ENCODE measurements at places on chromosomes 5 and 9.

- no peaks in the 10 kb centered on the region for H3K36me3 ChIP-seq
- no peak overlapping the region for H3K27ac ChIP-seq
- H3K4me3 ChIP-seq = no peak overlapping the region
- no peak for DNase-seq
- no peaks in the 10 kb centered on the region for H3K4me1 ChIP-seq
Measured at GRCh38 chr9:106528158-106528557, 334.8 kb upstream of the ZNF462 start.

DNA sequence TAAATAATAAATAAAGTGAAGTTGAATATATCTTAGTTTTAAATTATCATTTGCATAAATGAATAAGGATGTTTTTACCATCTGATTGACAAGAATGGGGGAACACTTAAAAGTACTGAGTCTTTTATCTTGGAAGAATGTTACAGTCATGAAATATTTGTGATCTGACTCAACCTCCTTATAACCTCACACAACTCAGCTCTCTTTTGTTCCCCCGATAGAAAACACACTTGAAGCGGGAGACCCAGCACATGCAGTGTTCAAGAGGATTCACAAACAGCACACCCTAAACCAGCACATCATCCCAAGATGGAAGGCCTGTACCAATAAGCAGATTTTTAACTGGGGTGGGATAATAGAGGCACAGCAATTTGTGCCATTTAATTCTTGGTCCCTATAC, 15.5 kb downstream of the BAAT start:
- no peaks in the 10 kb centered on the region for H3K36me3 ChIP-seq
- H3K4me1 ChIP-seq = no peaks in the 10 kb centered on the region

- no peak overlapping the region for H3K27ac ChIP-seq
- no peak overlapping the region for H3K4me3 ChIP-seq
- no peaks in the 10 kb centered on the region for H3K36me3 ChIP-seq
- DNase-seq = no peak
- H3K27me3 ChIP-seq = no peaks in the 10 kb centered on the region
Measured at GRCh38 chr5:9615331-9615730, 14.8 kb downstream of the TAS2R1 start.

DNA sequence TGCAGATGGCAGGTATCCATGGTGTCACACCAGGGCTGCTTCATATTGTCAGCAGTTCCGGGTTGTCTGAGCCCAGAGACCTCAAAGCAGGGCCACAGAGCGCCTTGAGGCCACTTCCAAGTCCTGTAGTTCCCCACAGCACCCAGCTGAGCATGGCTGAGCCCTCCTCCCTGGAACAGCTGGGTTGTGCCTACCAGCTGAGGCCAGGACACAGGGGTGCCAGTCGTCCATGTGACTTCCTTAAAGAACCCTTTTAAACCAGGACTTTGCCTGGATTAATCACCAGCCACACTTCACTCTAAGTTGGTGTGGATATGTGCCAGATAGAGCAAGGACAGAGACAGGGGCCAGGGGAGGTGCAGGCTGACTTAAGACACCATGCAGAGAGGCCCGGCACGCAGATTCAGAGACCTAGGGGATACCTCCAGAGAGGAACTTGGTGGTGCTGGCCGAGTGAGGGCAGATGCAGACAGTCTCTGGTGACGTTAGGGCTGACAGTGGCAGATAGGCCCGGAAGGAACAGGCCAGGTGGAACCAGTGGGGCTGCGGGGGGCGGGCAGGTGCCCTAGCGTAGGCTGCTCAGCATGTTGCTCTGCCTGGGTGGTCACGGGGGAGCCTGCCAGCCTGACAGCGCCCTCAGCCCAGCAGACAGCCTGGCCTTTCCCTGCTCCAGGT, 142.7 kb downstream of the CACNA1B start:
- H3K4me1 ChIP-seq = peaks cover 7% of the 10 kb centered on the region
- peaks cover 11% of the 10 kb centered on the region for H3K27me3 ChIP-seq
- H3K4me3 ChIP-seq = no peak overlapping the region
- no peaks in the 10 kb centered on the region for H3K36me3 ChIP-seq
- DNase-seq = peak; percentile 55

DNA sequence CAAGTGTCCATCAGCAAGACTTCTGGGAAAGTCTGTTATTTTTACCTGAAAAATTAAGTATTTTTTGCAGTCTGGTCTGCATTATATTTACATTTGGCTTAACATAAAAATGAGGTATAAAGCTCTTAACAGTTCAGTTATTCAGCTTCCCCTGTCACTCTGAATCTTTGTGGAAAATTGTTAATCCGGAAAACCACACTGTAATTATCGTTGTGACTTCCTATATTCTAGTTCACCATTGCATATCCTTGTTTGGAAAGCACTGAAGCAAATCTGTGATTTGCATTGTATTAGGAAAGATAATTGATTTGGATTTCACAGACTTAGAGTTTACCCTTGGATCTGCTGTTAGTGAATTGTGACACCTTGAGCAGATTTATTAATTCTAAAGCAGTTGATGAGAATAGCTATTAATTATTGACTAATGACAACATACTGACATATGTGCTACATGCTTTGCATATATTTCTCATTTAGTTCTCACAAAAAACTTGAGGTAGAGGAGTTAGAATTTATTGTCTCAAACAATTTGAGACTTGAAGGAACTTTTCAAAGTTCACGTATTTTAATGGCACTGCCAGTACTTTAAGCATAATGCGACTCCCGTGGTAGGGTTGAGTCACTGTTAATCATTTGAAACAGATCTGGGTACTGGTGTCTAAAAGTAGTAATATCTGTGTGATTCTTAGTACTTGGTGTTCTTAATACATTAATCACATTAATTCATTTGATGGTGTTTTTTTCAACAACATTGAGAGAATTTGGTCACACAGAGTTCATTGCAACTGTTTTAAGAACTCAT, 71.8 kb upstream of the LRRC70 start:
- no peak overlapping the region for H3K27ac ChIP-seq
- no peaks in the 10 kb centered on the region for H3K27me3 ChIP-seq
- H3K4me3 ChIP-seq = no peak overlapping the region
- H3K36me3 ChIP-seq = no peaks in the 10 kb centered on the region
- DNase-seq = no peak

GRCh38 chr5:1050423-1051365, 42.1 kb downstream of the NKD2 start:
- H3K27me3 ChIP-seq = no peaks in the 10 kb centered on the region
- H3K27ac ChIP-seq = no peak overlapping the region
- no peak overlapping the region for H3K4me3 ChIP-seq
- H3K4me1 ChIP-seq = peaks cover 15% of the 10 kb centered on the region
- peaks cover 21% of the 10 kb centered on the region for H3K36me3 ChIP-seq

- DNase-seq = no peak
- no peak overlapping the region for H3K27ac ChIP-seq
- H3K4me3 ChIP-seq = no peak overlapping the region
- no peaks in the 10 kb centered on the region for H3K4me1 ChIP-seq
Measured at GRCh38 chr9:94480205-94480604, 74.7 kb upstream of the PCAT7 start.

- H3K27me3 ChIP-seq = no peaks in the 10 kb centered on the region
- no peak for DNase-seq
- no peak overlapping the region for H3K27ac ChIP-seq
- H3K36me3 ChIP-seq = no peaks in the 10 kb centered on the region
- no peaks in the 10 kb centered on the region for H3K4me1 ChIP-seq
Measured at GRCh38 chr5:103111468-103111867, 8.5 kb downstream of the GIN1 start.

GRCh38 chr9:114947058-114947457, 16.7 kb upstream of the TNFSF8 start:
- no peaks in the 10 kb centered on the region for H3K36me3 ChIP-seq
- H3K27me3 ChIP-seq = no peaks in the 10 kb centered on the region
- no peak overlapping the region for H3K27ac ChIP-seq
- no peak overlapping the region for H3K4me3 ChIP-seq

- H3K27me3 ChIP-seq = no peaks in the 10 kb centered on the region
- no peaks in the 10 kb centered on the region for H3K4me1 ChIP-seq
- H3K4me3 ChIP-seq = no peak overlapping the region
Measured at GRCh38 chr5:159680095-159680494, 236.2 kb upstream of the ADRA1B start.

DNA sequence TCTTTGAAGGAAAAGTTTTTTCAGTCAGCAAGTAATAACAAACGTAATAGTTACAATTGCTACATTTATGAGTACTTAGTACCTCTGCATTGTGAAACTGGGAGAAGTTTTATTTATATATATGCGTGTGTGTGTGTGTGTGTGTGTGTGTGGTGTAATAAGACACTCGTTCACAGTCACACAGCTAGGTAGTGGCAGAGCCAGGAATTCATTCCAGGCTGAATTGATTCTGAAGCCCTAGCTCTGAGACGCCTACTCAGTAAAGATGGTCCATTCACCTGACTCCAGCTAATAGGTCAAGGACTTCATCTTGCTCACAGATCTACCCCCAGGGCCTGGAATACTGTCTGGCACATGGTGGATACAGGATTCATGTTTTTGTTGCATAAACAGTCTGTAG, 13.6 kb upstream of the CAST start:
- no peak for DNase-seq
- H3K4me1 ChIP-seq = no peaks in the 10 kb centered on the region
- H3K27me3 ChIP-seq = no peaks in the 10 kb centered on the region
- H3K36me3 ChIP-seq = no peaks in the 10 kb centered on the region

- H3K27me3 ChIP-seq = no peaks in the 10 kb centered on the region
- H3K27ac ChIP-seq = no peak overlapping the region
- no peaks in the 10 kb centered on the region for H3K36me3 ChIP-seq
- DNase-seq = no peak
Measured at GRCh38 chr9:5288591-5288990, 15.9 kb downstream of the RLN2 start.

DNA sequence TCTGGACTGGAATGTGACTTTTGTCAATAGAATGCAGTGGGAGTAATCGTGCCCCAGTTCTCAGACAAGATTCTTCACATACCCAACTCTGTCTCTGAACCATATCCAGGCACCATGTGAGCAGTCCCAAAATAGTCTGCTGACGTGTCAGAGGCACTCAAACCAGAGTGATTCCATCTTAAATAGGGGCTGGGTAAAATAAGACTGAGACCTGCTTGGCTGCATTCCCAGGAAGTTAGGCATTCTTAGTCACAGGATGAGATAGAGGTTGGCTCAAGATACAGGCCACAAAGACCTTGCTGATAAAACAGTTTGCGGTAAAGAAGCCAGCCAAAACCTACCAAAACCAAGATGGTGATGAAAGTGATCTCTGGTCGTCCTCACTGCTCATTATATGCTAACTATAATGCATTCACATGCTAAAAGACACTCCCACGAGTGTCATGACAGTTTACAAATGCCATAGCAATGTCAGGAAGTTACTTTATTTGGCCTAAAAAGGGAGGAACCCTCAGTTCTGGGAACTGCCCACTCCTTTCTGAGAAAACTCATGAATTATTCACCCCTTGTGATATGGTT, 16.9 kb upstream of the PLCXD3 start:
- no peaks in the 10 kb centered on the region for H3K4me1 ChIP-seq
- no peak overlapping the region for H3K4me3 ChIP-seq
- no peaks in the 10 kb centered on the region for H3K27me3 ChIP-seq
- peak; percentile 74 for DNase-seq
- H3K27ac ChIP-seq = peak overlapping the region; percentile 67

DNA sequence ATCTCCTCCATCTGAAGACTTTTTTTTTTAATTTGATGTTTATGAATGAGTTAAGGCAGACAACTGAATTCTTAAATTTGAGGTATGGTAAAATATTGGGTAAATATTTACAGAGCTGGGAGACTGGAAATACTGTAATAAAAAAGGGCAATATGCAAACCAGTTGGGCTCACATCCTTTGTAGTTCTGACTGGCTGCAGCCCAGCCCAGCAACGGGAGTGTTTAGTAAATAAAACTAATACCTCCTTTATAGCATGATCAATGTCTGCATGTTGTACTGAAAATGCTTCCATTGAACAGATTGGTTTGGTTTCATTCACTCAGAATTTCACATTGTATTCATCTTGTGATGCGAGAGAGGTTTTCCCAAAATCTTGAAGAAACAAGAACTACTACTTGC, 365.0 kb downstream of the DMRT2 start:
- no peak overlapping the region for H3K4me3 ChIP-seq
- no peak for DNase-seq

GRCh38 chr5:174642816-174643405, 81.5 kb upstream of the MSX2 start:
- no peak overlapping the region for H3K4me3 ChIP-seq
- no peaks in the 10 kb centered on the region for H3K4me1 ChIP-seq
- H3K27ac ChIP-seq = no peak overlapping the region
- DNase-seq = no peak
- H3K36me3 ChIP-seq = no peaks in the 10 kb centered on the region
- H3K27me3 ChIP-seq = no peaks in the 10 kb centered on the region

GRCh38 chr9:112867275-112867991, 23.2 kb downstream of the SLC46A2 start:
- no peak for DNase-seq
- no peaks in the 10 kb centered on the region for H3K27me3 ChIP-seq
- no peaks in the 10 kb centered on the region for H3K4me1 ChIP-seq
- no peak overlapping the region for H3K27ac ChIP-seq
- H3K36me3 ChIP-seq = peaks cover 12% of the 10 kb centered on the region

GRCh38 chr9:134624621-134625181, 16.9 kb upstream of the COL5A1 start:
- H3K27ac ChIP-seq = no peak overlapping the region
- H3K36me3 ChIP-seq = no peaks in the 10 kb centered on the region
- no peaks in the 10 kb centered on the region for H3K27me3 ChIP-seq
- DNase-seq = no peak

DNA sequence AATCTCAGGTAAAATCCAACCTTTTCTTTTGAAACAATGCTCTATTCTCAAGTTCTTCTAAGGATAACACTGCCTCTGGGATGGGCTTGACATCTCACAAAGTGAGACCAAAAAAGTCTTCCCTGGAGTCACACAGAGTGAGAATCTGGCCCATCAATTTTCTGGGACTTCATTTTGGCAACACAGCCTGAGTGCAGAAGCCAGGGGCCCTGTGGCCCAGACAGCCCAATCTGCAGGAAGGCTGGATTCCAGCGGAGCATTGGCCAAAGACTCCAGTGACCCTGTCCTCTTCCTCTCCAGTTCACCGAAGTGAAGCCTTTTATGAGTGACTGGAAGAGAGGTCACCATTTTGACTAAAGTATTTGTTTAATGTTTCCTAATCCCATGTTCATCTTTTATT, 105.1 kb downstream of the PLK2 start:
- no peaks in the 10 kb centered on the region for H3K4me1 ChIP-seq
- H3K27ac ChIP-seq = no peak overlapping the region
- H3K36me3 ChIP-seq = no peaks in the 10 kb centered on the region
- no peak for DNase-seq

GRCh38 chr5:127097278-127097677, 24.0 kb upstream of the C5orf63 start:
- H3K27me3 ChIP-seq = no peaks in the 10 kb centered on the region
- H3K36me3 ChIP-seq = no peaks in the 10 kb centered on the region
- H3K4me3 ChIP-seq = no peak overlapping the region
- H3K27ac ChIP-seq = no peak overlapping the region

GRCh38 chr5:6365977-6366590, 12.3 kb downstream of the MED10 start:
- H3K27me3 ChIP-seq = no peaks in the 10 kb centered on the region
- H3K36me3 ChIP-seq = peaks cover 15% of the 10 kb centered on the region
- H3K27ac ChIP-seq = no peak overlapping the region
- H3K4me3 ChIP-seq = no peak overlapping the region
- DNase-seq = peak; percentile 43
- no peaks in the 10 kb centered on the region for H3K4me1 ChIP-seq

- no peak overlapping the region for H3K27ac ChIP-seq
- no peak for DNase-seq
- H3K27me3 ChIP-seq = no peaks in the 10 kb centered on the region
- no peaks in the 10 kb centered on the region for H3K36me3 ChIP-seq
Measured at GRCh38 chr5:56638061-56638621, 177.2 kb upstream of the MAP3K1 start.

- H3K4me1 ChIP-seq = no peaks in the 10 kb centered on the region
- no peak for DNase-seq
- no peaks in the 10 kb centered on the region for H3K27me3 ChIP-seq
- H3K27ac ChIP-seq = no peak overlapping the region
Measured at GRCh38 chr5:10198021-10198420, 51.7 kb downstream of the ATPSCKMT start.

Data from right atrium auricular region (tissue), 2 donors.